ENCODE measurements at places on chromosomes 1 and 21.

GRCh38 chr1:100785470-100786052 lies 66.0 kb downstream of the VCAM1 start:
- no peak for DNase-seq

DNA sequence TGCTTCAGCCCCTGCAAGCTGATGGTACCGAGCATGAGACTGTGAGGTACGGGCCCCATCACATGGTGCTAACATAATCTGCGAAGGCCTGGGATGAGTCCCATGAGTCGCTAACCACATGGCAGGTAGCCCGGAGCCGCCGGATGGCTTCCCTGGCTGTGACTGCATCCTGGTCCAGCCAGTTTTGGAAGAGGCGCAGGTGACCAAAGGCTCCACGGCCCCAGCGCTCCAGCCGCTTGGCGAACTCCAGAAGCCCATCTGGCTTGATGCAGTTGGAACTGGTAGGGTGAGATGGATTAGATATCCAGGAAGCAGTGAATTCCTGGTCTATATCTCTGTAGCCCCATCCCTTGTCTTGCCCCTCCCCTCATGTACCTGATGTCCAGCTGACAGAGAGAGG lies 24.6 kb downstream of the LRRC41 start:
- no peak for DNase-seq

GRCh38 chr1:225848030-225848955 lies 33.9 kb downstream of the TMEM63A start:
- DNase-seq = no peak

DNA sequence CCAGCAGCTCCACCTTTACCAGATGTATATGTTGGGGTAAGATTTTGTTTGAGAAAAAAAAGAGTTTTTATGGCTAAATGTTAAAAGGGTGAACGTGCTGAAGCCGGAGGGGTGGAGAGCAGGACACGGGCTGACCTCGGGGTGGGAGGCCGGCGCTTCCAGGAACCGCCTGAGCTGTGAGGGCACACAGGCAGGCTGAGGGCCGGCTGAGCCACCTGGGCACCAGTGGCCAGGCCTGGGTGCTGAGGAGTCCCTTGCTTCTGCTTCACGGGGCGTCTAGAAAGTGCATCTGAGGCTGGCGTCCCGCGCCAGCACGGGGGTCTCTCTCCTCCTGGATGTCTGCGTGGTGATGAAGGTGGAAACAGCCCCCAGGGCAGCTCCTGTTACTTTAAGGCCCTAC lies 33.6 kb upstream of the ADARB1 start:
- no peak for DNase-seq

DNA sequence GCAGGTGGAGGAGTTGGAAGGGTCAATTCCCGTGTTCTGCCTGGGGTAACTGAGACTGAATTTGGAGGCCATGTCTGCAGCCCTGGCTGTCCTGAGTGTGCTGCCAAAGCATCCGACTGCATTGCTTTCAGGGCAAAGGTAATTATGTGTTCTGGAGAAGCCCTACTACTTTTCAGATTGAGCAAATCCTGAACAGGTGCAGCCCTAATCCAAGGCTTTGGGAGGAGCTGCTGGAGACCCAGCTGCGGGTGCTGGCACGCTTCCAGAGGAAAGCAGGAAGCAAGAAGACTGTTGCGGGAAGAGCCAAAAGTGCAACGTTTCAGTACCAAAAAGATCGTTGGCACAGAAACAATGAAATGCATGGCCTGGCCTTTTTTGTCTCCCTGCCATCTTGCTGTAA lies 73.7 kb upstream of the NRIP1 start:
- DNase-seq = no peak
